Skeletal muscle tissue (tissue), 5 donors: ENCODE measurements at places on chromosomes 6 and 20. TPM values are rescaled to one million over a fixed set of nuclear protein-coding genes. Genes with fewer than 3 reads are reported as not detected.

TCF15 gene
- 2.1 TPM for total RNA-seq

RAET1L gene
- total RNA-seq = not detected

DHX35 gene
- total RNA-seq = 8.4 TPM

SLPI gene
- not detected for total RNA-seq

TBXT gene
- total RNA-seq = not detected

BACH2 gene
- 3.7 TPM for total RNA-seq

GSTA4 gene
- total RNA-seq = 35.5 TPM

IRAK1BP1 gene
- 3.7 TPM for total RNA-seq

LY6G5C gene
- total RNA-seq = not detected

CST1 gene
- total RNA-seq = not detected

TMC2 gene
- total RNA-seq = not detected

SMLR1 gene
- total RNA-seq = not detected

CD40 gene
- total RNA-seq = 3.7 TPM

RSPO3 gene
- 6.3 TPM for total RNA-seq

PTCRA gene
- total RNA-seq = 1.0 TPM

MYBL2 gene
- total RNA-seq = 3.1 TPM

EBF4 gene
- total RNA-seq = 2.6 TPM

CST2 gene
- not detected for total RNA-seq
